Lower lobe of right lung (tissue), 2 donors: ENCODE measurements at places on chromosomes 3 and 15. TPM values are rescaled to one million over a fixed set of nuclear protein-coding genes. Genes with fewer than 3 reads are reported as not detected.

- H3K27ac ChIP-seq, result no peak overlapping the region
- no peaks in the 10 kb centered on the region for H3K27me3 ChIP-seq
- no peak overlapping the region for H3K4me3 ChIP-seq
- DNase-seq, result no peak
Observed at GRCh38 chr3:29144361-29144760, 136.5 kb upstream of the RBMS3 start.

GRCh38 chr15:89958107-89958805, 42.9 kb upstream of the ZNF710 start:
- H3K27ac ChIP-seq, result peak overlapping the region; percentile 31
- no peaks in the 10 kb centered on the region for H3K36me3 ChIP-seq
- H3K27me3 ChIP-seq, result no peaks in the 10 kb centered on the region
- peak; percentile 53 for DNase-seq
- H3K4me3 ChIP-seq, result no peak overlapping the region

GRCh38 chr3:132679911-132680310, 19.8 kb downstream of the UBA5 start:
- no peak for DNase-seq
- H3K4me1 ChIP-seq, result no peaks in the 10 kb centered on the region
- peaks cover 99% of the 10 kb centered on the region for H3K36me3 ChIP-seq
- no peak overlapping the region for H3K27ac ChIP-seq

GRCh38 chr3:16476636-16477035, 36.9 kb downstream of the RFTN1 start:
- H3K27me3 ChIP-seq, result no peaks in the 10 kb centered on the region
- H3K27ac ChIP-seq, result no peak overlapping the region
- peaks cover 28% of the 10 kb centered on the region for H3K4me1 ChIP-seq
- no peak overlapping the region for H3K4me3 ChIP-seq
- H3K36me3 ChIP-seq, result peaks cover 6% of the 10 kb centered on the region

GRCh38 chr3:94225148-94225865, 162.4 kb downstream of the NSUN3 start:
- no peaks in the 10 kb centered on the region for H3K36me3 ChIP-seq
- no peak for DNase-seq
- H3K4me3 ChIP-seq, result no peak overlapping the region
- H3K27me3 ChIP-seq, result no peaks in the 10 kb centered on the region
- no peak overlapping the region for H3K27ac ChIP-seq
- no peaks in the 10 kb centered on the region for H3K4me1 ChIP-seq

DNA sequence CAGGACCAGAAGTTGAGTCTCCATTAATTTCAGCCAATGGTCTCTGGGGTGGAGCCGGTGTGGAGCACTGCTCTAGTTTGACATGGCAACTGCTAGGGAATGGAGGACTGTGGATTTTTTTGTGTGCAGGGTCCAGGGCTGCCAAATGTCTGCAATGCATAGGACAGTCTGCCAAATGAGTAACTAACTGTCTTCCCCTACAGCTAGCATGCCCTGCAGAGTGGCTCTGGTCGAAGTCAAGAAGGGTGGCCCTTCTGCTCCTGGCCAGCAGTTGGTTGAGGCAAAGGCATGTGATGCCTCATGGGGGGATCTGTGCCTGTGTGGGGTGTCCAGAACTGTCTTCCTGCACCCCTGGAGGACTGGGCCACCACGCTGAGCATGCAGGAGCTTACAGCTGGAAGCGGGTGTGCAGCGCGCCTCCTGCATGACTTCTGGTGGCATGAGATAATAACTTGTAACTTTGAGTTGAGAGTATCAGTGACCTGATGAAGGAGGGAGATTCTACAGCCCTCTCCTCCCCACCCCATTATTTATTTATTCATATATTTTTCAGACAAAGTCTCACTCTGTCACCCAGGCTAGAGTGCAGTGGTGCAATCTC, 4.6 kb downstream of the TPRA1 start:
- peaks cover 35% of the 10 kb centered on the region for H3K4me1 ChIP-seq
- H3K27me3 ChIP-seq, result no peaks in the 10 kb centered on the region
- no peak for DNase-seq
- no peak overlapping the region for H3K27ac ChIP-seq
- no peak overlapping the region for H3K4me3 ChIP-seq

- no peak overlapping the region for H3K27ac ChIP-seq
- no peak for DNase-seq
- no peak overlapping the region for H3K4me3 ChIP-seq
- H3K36me3 ChIP-seq, result peaks cover 61% of the 10 kb centered on the region
- H3K27me3 ChIP-seq, result no peaks in the 10 kb centered on the region
- no peaks in the 10 kb centered on the region for H3K4me1 ChIP-seq
Observed at GRCh38 chr3:191363221-191363620, 32.9 kb upstream of the UTS2B start.

DNA sequence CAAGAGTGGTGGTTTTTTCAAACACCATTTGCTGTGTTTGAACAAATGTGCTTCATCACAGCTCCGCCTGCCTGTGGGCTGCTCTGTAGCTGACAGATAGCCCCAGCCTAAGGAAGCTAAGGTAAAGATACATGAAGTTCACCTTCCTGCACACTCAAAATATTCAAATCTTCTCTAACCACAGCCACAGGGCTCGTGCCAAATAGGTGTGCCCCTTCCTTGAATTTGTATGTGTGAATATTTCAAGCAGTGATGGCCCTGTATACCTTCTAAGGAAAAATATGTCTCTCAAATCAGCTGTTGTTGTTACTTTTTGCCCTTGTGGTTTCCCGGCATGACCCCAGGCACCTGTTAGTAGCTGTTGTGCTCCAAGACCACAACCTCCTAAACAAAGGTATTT, 92.8 kb downstream of the CCNL1 start:
- no peak overlapping the region for H3K27ac ChIP-seq
- no peaks in the 10 kb centered on the region for H3K36me3 ChIP-seq
- H3K4me1 ChIP-seq, result no peaks in the 10 kb centered on the region
- H3K27me3 ChIP-seq, result no peaks in the 10 kb centered on the region

- no peak overlapping the region for H3K4me3 ChIP-seq
- H3K4me1 ChIP-seq, result no peaks in the 10 kb centered on the region
- H3K27me3 ChIP-seq, result no peaks in the 10 kb centered on the region
- no peaks in the 10 kb centered on the region for H3K36me3 ChIP-seq
Observed at GRCh38 chr3:42288385-42288784, 22.4 kb upstream of the CCK start.

DNA sequence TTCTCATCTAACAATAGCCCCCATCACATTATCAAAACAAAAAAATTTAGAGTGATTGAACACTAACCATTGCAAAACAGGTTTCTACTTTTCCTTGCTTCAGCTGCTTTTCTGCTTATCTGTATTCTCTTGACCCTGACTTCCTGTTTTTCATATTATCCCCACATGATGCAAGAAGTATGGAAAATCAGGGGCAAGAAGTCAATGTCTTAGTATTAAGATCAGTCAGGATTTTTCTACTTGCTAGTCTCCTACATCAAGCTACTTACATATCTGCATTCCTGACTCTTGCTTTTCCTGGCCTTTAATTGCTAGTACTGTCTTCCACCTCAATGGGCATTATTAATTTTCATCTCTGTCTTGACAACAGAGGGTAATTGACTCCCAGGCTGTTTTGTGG, 300.2 kb downstream of the OTOL1 start:
- H3K27me3 ChIP-seq, result no peaks in the 10 kb centered on the region
- no peak overlapping the region for H3K27ac ChIP-seq
- H3K36me3 ChIP-seq, result no peaks in the 10 kb centered on the region
- H3K4me3 ChIP-seq, result no peak overlapping the region
- H3K4me1 ChIP-seq, result no peaks in the 10 kb centered on the region

- H3K4me3 ChIP-seq, result no peak overlapping the region
- peaks cover 46% of the 10 kb centered on the region for H3K4me1 ChIP-seq
- H3K27me3 ChIP-seq, result peaks cover 2% of the 10 kb centered on the region
- no peak for DNase-seq
- H3K27ac ChIP-seq, result no peak overlapping the region
Observed at GRCh38 chr15:74775132-74775562, 6.7 kb upstream of the CSK start.

DNA sequence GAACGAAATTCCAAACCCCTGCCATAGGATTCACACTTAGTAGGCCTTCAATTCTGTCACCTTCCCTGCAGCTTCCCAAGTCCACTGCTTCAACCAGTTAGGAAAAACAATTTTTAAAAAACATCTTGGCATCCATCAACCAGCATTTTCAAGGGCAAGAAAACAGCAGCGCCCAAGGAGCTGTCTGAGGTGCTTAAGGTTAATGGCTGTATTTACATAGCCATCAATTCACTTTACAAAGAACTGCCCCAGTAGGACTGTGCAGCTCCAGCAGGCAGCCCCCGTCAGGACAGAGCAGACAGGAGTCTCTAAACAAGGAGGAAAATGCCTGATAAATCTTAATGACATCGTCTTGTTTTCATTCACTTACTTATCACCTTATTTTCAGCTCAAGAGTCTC, 13.3 kb downstream of the TAFA4 start:
- no peak overlapping the region for H3K4me3 ChIP-seq
- H3K4me1 ChIP-seq, result no peaks in the 10 kb centered on the region
- no peaks in the 10 kb centered on the region for H3K36me3 ChIP-seq
- DNase-seq, result no peak

GRCh38 chr3:1010228-1010627, 82.6 kb upstream of the CNTN6 start:
- H3K27me3 ChIP-seq, result no peaks in the 10 kb centered on the region
- no peaks in the 10 kb centered on the region for H3K4me1 ChIP-seq
- DNase-seq, result no peak
- no peaks in the 10 kb centered on the region for H3K36me3 ChIP-seq
- H3K4me3 ChIP-seq, result no peak overlapping the region

DNA sequence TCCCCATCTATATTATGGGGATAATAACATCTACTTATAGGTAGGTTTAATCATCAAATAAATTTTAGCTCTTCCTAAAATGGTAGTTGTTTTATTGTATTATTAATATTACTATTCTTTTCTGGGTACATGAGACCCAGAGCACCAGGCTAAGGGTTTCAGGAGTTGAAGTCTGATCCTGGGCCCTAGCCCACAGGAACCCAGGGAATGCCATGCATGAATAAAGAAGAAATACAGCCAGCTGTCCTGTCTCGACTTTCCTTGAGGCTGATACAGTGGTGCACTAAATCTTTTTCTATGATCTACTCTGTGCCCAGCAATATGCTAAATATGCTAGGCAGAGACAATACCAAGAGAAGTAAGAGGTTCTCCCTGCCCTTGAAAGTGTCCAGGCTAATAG, 72.1 kb upstream of the ATP2C1 start:
- no peak for DNase-seq
- H3K4me3 ChIP-seq, result no peak overlapping the region
- H3K4me1 ChIP-seq, result peaks cover 8% of the 10 kb centered on the region
- H3K36me3 ChIP-seq, result no peaks in the 10 kb centered on the region

DNA sequence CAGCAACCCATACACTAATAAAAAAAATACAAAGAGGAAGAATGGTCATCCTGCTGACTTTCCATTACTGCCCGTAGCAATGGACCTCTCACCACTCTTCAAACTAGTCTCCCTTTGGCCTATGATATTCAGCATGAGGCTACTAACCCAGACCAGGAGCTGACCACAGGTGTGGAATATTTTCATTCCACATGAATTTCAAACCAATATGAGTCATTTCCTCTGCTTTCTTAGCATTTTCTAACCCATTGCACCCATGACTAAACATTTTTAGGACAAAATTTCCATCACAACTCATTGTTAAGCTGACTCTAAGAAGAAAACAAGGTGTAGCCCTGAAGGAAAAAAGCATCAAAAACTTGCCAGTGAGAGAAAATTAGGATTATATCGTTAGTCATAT, 34.0 kb upstream of the ZPLD1 start:
- no peaks in the 10 kb centered on the region for H3K27me3 ChIP-seq
- no peak overlapping the region for H3K4me3 ChIP-seq
- DNase-seq, result no peak
- no peak overlapping the region for H3K27ac ChIP-seq
- no peaks in the 10 kb centered on the region for H3K36me3 ChIP-seq
- no peaks in the 10 kb centered on the region for H3K4me1 ChIP-seq

DNA sequence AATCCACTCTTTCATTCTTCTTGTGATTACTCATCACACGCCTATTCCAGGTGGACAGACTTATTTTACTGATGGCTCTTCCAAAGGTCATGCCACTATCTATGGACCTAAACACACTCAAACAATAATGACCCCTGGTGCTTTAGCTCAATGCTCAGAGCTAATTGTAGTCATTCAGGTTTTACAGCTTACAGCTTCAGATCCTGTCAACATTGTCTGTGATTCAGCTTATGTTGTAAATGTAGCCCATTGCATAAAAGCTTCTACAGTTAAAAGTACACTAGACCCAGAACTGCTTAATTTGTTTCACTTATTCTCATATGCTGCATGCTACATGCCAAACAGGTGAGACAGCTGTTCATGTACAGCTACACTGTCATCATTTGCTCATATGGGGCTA, 49.2 kb downstream of the LSM3 start:
- H3K4me3 ChIP-seq, result no peak overlapping the region
- H3K27me3 ChIP-seq, result no peaks in the 10 kb centered on the region
- H3K36me3 ChIP-seq, result no peaks in the 10 kb centered on the region
- DNase-seq, result no peak
- peaks cover 35% of the 10 kb centered on the region for H3K4me1 ChIP-seq

DNA sequence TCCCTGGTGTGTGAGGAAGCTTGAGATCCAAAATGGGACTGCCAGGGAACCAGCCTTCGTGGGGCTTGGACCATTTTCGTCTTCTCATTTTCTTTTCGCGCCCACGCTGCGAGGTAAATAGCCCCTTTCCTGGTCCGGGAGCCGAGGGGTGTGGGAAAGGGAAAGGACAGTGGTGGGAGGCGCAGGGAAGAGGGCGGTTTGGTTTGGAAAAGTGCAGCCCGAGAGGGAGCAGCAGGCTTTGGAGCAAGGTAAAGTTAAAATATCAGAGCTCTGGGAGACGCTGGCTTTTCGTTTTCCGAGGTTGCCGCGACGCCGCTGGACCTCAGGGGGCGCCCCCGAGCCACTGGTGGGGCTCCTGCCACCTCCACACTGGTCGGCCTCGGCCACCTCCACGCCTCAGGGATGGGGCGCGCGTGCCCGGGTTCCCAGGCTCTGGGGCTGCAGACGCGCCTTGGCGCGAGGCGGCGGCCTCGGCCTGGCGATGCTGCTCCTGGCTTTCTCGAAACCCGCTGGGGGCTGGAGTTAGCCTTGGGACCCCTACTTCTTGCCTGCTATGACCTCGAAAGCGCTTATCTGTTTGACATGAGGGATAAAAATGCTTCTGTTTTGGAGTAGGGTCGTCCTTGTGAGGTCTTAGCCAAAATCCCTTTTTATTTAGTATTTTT, 3.2 kb downstream of the PTPRG start:
- H3K36me3 ChIP-seq, result no peaks in the 10 kb centered on the region
- H3K27me3 ChIP-seq, result peaks cover 12% of the 10 kb centered on the region
- H3K4me1 ChIP-seq, result peaks cover 29% of the 10 kb centered on the region
- peak overlapping the region; percentile 90 for H3K27ac ChIP-seq
- DNase-seq, result peak; percentile 82

The SCG5 gene
- total RNA-seq, result 0.65 TPM

The HAPLN3 gene
- 2.7 TPM for total RNA-seq

The FEZF2 gene
- total RNA-seq, result not detected

The ARL6IP5 gene
- 138 TPM for total RNA-seq

The CDV3 gene
- 166 TPM for total RNA-seq

The CHRNA7 gene
- 0.92 TPM for total RNA-seq

The PLAAT1 gene
- total RNA-seq, result not detected

The AP2M1 gene
- 241 TPM for total RNA-seq

The VIPR1 gene
- total RNA-seq, result 212 TPM

The RBP2 gene
- total RNA-seq, result 3.1 TPM

The HCN4 gene
- 0.18 TPM for total RNA-seq

The ANKUB1 gene
- total RNA-seq, result 3.1 TPM

The TRIM42 gene
- total RNA-seq, result not detected

The SEMA7A gene
- total RNA-seq, result 4.6 TPM

The SERINC4 gene
- not detected for total RNA-seq
